CD4-positive, alpha-beta T cell treated with Interferon gamma for 1 hour (primary cell): ENCODE measurements at places on chromosomes 1 and 21.

DNA sequence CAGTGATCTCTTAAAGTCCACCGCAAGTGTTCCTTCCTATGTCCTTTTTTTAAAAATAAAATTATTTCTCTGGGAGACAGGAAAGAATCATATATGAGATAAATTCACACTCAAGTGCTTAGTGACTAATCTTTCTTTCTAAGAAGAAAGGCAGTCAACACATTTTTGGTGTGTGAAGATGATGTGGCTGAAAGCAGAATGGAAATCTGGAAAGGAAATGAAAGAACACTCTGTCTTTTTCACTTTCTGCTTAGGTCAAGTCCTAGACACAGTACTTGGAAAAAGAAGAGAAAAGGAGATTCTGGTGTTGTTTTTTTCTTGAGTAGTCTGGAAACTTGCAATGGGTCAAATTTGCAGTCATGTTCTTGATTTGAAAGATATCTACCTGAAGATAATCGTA is 45.5 kb upstream of the PRRX1 start:
- DNase-seq, result no peak

GRCh38 chr1:244100704-244101453 is 49.8 kb downstream of the ZBTB18 start:
- DNase-seq, result no peak

GRCh38 chr1:96039910-96040309 is 681.7 kb upstream of the PTBP2 start:
- no peak for DNase-seq

DNA sequence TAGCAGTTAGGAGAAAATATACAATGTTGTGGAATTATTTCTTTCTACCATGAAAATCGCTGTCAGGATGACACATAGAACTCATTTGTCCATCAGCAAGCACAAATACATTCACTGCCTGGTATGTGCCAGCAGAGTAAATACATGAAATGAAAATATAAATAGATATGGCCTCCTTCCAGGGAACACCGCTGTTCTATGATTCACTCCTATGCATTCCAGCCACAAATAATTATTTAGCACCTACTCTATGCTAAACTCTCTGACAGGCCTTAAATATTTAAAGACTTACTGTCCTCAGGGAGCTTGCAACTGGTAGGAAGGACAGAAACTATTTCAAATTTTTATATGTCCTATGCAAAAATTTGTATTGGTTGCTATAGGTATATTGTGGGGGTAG is 975.0 kb upstream of the NCAM2 start:
- DNase-seq, result no peak

- no peak for DNase-seq
Observed at GRCh38 chr1:20552728-20553445, 514 bp downstream of the FAM43B start.

DNA sequence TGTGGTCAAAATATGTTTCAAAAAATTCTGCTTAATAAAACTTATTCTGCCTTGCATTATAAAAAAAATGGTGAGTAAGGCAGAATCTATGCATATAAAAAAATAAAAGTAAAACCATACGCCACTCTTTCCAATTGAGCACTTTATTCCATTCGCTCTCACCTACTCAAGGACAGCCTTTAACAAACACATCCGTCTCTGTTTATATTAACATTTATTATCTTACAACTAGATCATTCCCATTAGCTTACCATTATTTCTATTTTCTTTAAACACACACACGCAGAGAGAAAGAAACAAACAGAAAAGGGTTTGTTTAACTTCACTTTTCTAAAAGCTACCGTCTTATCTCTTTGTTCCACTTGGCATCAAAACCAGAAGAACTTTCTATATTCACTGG is 598.9 kb upstream of the CHRM3 start:
- DNase-seq, result no peak

DNA sequence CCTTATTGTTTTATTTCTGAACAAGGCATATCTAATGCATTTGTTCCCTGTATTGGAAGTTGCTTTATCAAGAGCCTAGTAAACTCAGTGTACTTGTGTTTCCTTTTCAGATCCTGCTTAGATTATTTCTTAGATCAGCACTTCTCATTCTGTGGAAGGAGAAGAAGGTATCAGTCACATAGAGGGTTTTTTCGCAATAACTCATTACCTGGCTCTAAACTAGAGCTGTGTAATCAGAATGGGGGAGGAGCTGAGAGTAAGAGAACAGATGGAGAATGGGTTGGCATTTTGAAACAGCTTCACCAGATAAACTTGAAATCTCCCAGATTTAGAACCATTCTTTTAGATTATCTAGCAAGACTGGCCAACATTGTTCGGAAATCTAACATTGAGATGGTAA is 11.0 kb downstream of the AHCYL1 start:
- no peak for DNase-seq

DNA sequence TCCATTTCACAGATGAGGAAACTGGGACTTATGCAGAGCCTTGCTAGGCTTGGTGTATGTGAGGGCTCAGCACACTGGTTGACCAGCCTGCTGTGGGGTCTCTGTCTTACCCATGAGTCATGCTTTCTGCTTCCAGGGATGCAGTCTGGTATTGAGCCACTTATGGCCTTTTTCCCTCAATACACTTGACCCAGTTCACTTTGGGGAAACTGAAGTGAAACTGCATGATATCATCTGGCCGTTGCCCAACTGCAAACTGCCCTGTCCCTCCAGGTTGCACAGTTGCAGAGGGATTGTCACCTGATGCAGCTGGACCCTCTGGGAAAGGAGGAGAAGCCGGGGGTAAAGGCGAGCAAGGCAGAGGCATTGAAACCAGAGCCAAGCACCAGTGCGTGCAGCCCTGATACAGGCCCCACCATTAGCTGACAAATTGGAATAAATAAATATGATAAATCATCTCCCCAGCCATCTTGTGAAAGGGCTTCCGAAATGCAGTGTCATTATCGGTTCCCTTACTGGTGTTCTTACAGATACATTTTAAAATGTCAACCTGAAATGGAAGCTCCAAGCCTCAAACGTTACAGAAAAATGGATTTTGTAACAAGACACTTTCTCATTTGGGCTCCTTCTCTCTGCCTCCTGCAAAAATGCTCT is 39.3 kb upstream of the DUSP10 start:
- DNase-seq, result peak; percentile 36

- no peak for DNase-seq
Observed at GRCh38 chr1:8077120-8077573, 51.0 kb upstream of the ERRFI1 start.

DNA sequence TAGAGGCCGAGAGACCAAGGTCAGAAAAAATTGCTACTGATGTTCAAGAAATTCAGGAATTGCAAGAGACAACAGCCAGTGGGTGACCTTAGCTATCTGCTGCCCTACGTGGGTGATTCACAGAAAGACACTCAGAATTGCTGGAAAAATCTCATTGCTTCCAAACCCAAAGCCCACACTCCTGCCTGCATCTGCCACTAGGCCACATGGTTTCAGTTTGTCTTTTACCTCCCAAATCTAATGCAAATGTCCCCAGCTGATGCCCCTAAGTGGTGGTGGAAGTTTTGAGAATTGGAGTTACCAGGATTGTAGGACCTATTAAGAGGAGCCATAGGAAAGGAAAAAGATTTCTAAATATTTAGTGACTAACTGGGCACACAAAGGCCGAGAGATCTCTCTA is 341.5 kb upstream of the CHRM3 start:
- DNase-seq, result no peak

DNA sequence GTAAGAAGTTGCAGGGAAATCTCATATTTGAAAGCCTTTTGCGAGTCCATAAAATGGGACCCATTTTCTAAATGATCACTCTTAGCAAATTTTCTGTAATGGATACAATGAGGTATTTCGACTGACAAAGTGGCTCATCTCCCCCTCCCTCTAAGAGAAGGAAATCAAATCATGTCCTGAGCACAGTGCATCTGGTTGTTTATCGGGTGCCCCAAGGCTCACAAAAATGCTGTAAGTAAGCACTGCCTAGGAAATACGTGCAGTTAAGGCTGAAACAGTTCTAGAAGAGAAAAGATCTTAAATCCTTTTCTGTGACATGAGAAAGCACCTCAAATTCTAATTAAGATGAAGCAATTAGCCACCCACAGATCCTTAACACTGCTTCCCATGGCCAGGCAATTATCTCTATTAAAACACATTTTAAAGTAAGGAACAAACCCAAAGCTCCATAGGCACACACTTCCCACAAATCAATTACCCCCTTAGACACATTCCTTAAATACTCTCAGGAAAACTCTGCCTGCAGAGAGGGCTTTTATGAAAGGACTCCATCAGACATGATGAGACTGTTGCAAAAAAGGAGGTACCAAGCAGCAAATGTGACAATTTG is 216.3 kb downstream of the KCNH1 start:
- DNase-seq, result no peak

GRCh38 chr1:2632561-2633361 is at the start of gene MMEL1:
Gene MMEL1, minus strand, starts transcription at chr1:2633016. Its CDS starts 3,532 bp downstream, at chr1:2629484.
- no peak for DNase-seq

DNA sequence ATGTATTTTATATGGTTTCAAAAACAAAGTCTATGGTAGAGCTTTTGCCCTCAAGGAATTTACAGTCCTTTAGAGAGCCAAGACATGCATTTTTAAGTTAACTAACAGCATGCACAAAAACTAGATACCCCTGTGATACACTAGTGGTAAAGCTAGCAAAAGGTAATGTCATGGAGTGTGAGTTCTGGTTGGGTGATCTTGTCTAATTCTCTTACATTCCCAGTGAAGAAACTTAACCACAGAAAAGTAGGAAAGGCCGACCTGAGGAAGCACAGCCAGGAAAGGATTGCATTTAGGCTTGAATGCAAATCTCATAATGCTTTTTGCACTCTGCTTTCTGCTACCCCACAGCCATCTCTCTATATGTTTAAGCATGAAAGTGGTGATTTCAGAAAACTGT is 202.2 kb downstream of the ROR1 start:
- no peak for DNase-seq

GRCh38 chr1:157773493-157774350 is 3.2 kb downstream of the FCRL2 start:
- peak; percentile 25 for DNase-seq

DNA sequence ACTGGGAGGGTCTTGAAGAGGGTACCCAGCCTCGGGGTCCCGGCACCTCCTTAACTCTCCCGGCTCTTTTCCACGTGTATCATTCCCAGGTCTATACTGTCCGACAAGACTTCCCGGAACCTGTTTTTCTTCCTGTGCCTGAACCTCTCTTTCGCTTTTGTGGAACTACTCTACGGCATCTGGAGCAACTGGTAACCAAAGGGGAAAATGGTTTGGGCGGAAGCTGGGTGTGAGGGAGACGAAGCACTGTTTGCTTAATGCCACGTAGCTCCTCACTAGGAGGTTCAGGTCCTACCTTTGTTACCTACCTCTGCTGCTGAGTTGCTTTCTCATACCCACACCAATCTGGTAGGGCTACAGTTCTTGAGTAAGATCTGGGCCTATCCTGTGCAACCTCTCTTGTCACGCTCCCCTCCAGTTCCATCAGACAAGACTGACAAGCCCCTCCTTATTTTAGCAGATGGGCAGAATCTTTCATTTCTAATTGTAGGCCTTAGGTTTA is 642 bp downstream of the SLC30A7 start:
- peak; percentile 73 for DNase-seq

DNA sequence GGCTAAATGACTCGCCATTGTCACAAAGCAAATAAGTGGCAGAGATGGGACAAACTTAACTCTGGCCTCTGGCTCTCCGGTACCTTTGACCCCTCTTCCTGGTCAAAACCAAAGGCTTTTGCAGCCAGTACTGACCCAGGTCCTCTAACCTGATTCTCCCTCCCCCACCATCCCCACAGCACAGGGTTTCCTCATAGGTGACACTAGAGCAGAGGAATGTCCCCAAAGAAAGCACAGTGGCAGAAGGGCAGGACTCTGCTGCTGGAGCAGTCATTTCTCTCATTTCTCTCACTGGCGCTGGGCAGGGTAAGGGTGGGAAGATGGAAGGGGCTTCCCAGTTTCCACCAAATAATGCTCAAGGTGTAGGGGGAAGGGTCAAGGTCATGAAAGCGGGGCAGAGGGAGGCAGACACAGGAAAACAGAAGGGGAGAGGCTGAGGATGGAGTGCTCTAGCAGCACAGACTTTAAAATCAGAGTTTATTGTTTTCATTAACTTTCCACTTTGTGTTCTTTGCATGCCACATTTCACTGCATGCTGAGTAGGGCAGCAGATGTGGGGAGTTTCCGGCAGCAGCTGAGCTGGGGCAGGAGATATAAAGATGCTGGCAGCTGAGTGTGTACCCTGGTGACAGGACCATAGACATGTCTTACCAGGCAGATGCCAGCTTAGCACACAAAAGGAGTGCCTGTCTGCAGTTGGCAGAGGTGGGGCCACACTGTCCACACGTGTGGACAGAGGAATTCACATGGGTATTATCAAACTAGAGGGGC is 80.5 kb downstream of the FAM78B start:
- no peak for DNase-seq

- DNase-seq, result no peak
Observed at GRCh38 chr1:182761396-182762395, 27.9 kb upstream of the NPL start.
